Esophagus mucosa (tissue), 1 donor: ENCODE measurements at places on chromosomes 2 and 18.

DNA sequence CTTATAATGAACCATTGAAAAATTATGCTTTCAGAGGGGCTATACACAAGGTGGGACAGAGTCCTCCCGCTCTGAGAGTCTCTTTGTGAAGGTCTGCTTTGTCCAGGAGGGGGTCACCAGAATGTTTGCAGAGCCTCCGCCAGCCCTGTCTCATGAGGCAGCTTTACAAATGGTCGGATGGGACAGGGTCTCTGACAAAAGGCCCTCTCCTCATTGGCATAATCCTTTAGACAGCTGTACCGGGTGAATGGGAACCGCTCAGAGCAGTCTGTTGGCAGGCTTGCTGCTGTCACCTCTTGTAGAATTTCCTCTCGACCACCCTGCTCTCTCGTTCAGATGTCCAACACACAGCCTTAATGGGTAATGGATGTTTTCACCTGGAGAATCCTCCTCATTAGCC lies 40.2 kb upstream of the TGIF1 start:
- no peak for ATAC-seq

DNA sequence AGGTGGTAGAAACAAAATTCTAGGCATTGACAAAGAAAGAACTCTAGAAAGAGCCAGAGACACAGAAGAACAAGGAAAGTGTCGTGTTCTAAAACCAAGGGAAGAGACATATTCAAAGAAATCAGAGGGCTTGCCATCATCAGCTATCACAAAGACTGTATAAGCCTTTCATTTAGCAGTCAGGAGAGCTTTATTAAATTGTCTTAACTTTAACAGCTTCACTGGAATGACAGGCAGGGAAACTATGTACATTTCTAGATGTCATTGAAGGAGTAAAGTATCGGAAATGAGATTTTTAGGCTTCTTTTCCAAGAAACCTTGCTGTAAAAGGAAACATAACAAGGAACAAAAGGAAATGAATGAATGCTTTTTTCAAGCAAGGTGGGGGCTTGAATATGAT lies 15.8 kb downstream of the KYNU start:
- no peak for ATAC-seq

- no peak for ATAC-seq
These were observed 369.9 kb downstream of the CLIP4 start for GRCh38 chr2:29485117-29485516.

DNA sequence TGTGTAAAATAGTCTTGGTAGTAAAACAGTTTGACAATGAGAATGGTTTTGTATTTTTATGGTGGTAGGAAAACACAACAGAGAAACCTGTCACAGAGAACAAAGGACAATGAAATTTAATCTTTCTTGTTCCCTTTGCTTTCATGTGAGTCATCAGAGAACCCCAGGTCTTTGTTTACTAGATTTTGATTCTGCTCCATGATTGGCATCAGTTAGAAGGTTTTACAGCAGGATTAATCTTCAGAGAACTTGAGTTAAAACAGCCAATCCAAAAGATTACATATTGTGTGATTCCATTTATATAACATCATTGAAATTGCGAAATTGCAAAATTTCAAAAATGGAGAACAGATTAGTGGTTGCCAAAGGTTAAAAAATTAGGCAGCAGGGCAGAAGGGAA lies 2.5 kb downstream of the APLF start:
- ATAC-seq, result no peak

DNA sequence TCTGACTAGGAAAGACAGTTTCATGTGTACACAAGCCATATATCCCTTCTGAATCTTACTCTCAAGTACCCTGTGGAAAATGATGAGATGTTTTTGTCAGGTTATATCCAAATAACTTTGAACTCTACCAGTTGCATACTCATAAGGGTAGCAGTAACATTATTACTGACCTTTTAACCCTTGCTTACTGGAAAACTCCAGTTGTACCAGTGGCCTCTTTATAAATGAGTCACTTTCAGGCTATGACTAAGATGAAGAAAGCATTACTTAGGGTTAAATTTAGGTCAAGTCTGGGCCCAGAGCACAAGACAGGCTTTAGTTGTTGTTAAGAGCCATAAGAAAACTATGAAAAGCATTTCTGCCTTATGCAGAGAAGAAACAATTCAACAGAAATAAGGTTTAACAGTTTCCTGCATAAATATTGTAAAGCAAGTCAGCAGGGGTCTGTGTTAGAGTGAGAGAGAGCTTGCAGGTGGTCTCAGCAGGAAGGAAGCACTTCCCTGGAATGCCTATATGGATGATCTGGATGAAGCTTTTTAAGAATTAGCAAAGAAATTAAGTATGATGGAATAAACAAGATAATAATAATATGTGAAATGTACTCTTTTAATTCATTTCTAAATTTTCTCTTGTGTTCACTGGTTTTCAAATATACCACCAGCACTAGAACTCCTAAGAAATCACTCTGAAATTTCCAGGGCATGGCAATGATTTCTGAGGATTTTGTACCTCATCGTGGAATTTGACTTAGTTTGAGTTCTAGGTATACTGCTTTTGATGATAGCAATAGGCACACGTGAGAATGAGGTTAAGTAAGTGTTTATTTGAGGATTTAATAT lies 126.6 kb downstream of the UBE2E3 start:
- peak; percentile 98 for ATAC-seq

GRCh38 chr2:122423934-122424333 lies 668.5 kb downstream of the TSN start:
- ATAC-seq, result no peak

- ATAC-seq, result no peak
These were observed 45.8 kb downstream of the NEMP2 start for GRCh38 chr2:190488516-190489233.

- ATAC-seq, result peak; percentile 68
These were observed 116.6 kb downstream of the RPIA start for GRCh38 chr2:88808083-88808482.

GRCh38 chr2:48127612-48128191 lies 221.4 kb upstream of the FBXO11 start:
- ATAC-seq, result peak; percentile 37

- no peak for ATAC-seq
These were observed 2.6 kb downstream of the STK25 start for GRCh38 chr2:241505781-241506201.

DNA sequence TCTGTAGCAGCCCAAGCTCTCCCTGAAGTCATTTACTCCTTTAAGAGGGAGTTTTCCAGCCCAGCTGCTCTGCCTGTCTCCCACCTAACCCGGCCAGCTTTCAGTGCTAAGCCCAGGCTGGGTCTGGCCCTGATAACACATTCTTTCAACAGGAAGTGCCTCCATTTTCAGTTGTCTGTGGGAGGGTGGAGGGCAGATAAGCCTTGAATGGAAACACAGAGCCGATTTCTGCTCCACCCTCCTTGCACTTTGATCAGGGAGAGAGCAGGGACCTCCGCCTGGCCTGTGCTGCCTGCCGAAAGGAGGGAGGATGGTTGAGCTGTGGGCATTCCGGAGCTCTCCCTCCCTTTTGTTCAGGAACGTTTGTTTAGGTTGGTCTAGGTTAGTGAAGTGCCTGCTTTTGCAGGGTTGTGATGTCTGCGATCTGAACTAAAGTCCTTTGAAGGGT lies 24.8 kb downstream of the GATA6 start:
- no peak for ATAC-seq

DNA sequence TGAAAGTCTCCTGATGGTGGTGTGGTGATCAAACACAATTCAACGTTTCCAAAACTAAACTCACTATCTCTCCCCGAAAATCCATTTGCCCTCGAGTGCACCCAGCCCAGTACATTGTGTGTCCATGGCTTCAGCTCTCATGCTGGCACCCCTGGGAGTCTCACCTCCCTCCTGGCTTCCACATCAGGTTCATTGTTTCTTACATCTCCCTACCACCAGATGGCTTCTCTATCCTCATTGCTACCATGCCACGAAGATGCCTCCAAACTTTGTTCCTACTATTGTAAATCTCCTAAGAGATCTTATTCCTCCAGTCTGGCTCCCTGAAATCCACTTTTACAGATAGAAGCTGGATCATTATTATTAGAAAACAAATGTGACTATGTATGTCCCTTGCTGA lies 197.0 kb downstream of the MYT1L start:
- ATAC-seq, result no peak

DNA sequence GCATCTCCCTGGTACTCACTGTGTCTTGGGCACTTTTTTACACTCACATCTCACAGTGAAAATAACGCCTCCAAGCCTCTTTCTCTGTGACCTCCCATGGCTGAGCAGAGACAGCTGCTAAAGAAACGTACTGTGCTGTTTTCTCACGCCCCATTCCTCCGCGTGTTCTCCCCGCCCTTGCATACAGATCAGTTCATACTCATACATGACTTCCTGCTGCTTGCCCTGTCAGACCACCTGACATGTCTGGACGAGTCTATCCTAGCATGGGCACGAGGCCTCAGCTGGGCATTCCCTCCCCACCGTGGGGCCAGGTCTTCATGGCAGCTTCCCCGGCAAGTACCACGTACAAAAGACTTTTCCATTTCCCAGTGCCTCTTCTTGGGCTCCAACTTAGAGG lies 21.2 kb upstream of the IL1A start:
- peak; percentile 95 for ATAC-seq

DNA sequence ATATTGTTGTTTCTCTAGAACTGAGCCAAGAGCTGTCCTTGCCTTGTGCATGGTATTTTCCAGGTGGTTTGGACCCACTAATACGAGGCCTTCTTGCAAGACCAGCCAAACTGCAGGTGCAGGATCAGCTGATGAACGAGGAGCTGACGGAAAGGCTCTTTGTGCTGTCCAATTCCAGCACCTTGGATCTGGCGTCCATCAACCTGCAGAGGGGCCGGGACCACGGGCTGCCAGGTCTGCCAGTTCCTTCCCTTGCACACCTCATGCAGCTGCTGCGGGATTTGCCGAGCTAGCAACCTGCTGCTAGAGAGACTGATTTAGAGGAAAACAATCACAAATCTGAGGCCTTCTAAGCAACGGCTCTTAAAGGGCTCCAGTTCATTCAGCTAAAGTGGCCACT lies 74.5 kb downstream of the TPO start:
- no peak for ATAC-seq

DNA sequence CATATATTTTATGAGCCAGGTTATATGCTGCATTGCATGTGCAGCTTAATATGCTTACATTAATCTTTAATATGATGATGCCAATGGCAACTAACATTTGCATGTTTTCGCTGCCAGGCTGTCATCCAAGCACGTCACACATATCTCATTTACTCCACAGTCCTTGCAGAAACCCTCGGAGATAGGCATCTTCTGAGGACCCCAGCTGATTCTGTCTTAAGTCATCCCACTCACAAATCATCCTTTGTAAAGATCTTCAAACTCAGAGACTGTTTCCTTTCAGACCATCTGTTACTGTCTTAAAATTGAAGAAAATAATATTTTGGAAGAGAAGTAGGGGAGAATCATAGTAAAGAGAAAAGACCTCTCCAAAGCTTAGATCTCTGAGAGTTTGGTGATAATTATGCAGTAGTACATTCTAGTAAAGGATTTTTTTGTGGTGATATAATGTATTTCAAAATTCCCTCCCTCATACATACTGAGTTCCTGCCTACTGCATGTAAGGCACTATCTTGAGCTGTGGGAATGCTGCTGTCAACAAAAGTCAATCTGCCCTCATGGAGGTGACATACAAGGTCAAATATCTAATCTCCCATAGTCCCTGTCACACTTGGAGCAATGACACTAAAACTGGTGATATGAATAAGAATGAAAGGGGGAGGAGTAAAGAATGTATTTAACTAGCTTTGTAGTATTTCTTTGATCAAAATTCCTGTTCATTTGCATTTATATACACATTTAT lies 11.0 kb downstream of the ITGA4 start:
- ATAC-seq, result no peak

GRCh38 chr2:47345590-47345924 lies 57.4 kb upstream of the MSH2 start:
- ATAC-seq, result no peak

- no peak for ATAC-seq
These were observed 407.3 kb upstream of the LYPD1 start for GRCh38 chr2:133077269-133077822.

DNA sequence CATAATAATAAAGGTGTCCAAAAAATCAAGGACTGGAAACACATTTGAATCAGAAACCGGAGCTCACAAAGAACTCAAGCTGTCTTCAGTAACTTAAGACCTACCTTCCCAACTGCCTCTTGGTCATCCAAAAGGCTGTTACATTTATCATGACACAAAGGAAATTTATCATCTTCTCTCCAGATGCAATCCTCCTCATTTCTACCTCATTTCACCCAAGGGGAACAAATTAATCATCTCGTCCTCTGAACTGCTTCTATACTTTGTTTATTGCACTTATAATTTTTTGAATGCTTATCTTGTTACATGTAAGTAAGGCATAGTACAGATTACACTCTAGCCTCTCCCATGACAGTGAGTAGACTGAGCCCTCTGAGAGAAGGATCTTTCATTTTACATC lies 105.1 kb upstream of the RGPD4 start:
- ATAC-seq, result no peak

DNA sequence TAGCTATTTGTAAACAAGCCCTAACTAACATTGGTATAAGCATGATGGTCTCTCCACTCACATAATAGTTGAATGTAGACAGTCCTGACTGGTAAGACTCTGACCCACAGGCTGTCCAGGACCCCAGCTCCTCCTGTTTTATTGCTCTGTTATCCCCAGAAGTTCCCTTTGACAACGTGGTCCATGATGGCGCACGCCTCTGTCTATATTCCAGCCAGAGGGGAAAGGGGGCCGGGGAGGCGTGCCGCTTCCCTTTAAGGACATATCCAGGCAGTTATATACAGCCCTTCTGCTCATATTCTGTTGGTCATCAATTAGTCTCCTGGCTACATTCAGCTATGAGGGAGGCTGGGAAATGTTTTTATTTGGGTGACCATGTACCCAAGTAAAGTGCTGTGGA lies 6.7 kb downstream of the DYSF start:
- no peak for ATAC-seq

- ATAC-seq, result peak; percentile 11
These were observed 807 bp upstream of the CREB1 start for GRCh38 chr2:207528980-207529329.

DNA sequence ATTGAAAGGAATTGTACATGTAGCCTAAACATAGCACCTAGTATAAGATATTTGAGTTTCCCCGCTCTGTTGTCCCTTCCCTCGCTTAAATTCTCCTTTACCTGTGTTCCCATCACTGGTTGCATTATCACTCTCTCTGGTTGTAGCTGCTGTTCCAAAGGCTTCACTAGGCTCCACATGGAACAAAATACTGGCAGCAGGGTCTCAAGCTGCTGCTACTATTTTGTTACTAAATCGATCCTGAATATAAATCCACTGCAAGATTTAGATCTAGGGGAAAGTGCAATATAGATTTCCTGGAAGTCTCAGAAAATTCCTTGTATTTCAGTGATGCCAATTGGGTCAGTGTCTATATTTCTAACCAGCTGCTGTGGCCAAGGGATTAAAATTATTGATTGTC lies 443.5 kb downstream of the SATB2 start:
- no peak for ATAC-seq

- ATAC-seq, result no peak
These were observed 13.4 kb upstream of the HRH4 start for GRCh38 chr18:24446953-24447538.

- no peak for ATAC-seq
These were observed 9.0 kb upstream of the EFR3B start for GRCh38 chr2:25032901-25033300.
